ENCODE measurements at places on chromosomes 7 and 10.

- no peak for DNase-seq
Observed at GRCh38 chr7:48049850-48050249, 14.5 kb downstream of the C7orf57 start.

- no peak for DNase-seq
Observed at GRCh38 chr10:6018422-6018821, 41.1 kb upstream of the IL15RA start.

DNA sequence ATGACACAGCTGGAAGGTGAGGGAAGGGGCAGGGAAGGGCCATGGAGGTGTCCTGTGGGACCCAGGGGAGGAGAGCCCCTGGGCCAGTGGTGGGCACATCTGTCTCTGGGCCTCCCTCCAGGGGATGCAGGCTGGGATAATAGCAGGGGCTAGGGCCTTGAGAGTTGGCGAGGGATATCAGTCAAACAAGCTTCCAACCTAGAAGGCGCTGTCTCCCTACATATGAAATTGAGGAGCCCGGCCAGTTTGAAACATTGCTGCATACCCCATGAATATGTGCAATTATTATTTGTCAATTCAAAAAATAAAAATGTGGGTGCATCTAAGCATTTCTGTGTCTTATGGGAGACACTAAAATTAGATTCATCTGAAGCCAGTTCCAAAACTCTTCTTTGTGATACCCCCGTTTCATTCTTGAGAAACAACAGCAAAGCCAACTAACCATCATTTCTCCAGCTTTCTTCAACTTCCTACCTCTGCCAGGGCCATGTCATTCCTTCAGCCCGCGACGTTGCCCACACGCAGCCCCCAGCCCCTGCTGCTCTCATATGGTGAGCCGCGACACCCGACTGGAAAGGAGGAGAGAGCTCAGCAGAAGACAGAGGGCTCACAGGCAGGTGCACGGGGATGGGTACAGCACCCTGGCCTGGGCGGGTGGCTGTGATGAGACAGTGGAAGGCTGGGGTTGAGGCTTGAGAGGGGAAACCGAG is 418.7 kb downstream of the GLRX3 start:
- no peak for DNase-seq

GRCh38 chr7:105623378-105623777 is 42.1 kb upstream of the EFCAB10 start:
- no peak for DNase-seq

- DNase-seq, result no peak
Observed at GRCh38 chr7:13641714-13642113, 347.8 kb downstream of the ETV1 start.

DNA sequence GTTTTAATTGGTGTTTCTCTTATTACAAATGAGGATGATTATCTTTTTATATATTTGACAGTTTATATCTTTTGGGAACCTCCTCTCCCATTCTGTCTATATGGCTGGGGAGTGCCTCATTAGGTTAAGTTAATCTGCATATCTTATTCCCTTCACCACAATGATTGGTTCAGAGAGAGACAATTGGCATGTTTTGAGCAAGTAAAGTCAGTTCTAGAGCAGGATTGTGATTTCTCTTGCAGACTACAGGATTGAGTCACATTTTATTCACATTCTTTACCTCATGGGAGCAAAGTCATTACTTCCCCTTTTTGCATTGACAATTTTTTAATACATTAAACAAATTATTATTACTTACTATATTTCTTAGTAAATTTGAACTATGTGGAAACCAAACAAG is 345.6 kb downstream of the MDFIC start:
- DNase-seq, result no peak

DNA sequence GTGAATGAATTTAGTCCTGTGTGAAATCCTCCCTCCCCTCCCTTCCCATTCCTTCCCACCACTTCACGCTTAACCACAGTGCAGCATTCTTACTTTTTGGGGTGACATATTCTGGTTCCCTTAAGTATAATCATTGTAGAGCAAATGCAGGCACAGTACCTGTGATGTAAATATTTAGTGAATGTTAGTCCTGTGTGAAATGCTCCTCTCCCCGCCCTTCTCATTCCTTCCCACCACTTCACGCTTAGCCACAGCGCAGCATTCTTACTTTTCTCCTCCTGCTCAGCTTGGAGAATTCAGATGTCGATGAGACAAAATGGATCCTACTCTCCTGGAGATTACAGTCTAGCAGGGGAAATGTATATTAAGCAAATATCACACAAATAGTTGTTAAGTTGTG is 258.8 kb downstream of the EXOC4 start:
- no peak for DNase-seq

Measured in CD4-positive, alpha-beta T cell treated with Interleukin-17A for 1 hour (primary cell).